ENCODE measurements at places on chromosomes 6 and 20.

- no peak for DNase-seq
These were observed 345.3 kb downstream of the CDKAL1 start for GRCh38 chr6:20879526-20879925.

DNA sequence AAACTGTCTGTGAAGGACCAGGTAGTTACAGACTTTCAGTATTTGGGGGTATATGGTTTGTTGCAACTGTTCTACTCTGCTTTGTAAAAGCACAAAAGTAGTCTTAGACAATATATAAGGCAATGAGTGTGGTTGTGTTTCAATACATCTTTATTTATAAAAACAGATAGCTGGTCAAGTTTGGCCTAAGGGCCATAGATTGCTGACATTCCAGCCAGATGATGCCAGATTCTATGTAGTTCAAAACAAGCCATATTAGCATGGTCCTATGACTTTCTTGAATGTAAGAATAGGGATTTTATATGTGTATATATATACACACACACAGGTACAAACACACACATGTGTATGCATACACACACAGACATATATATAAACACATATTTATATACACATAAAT lies 201.8 kb downstream of the GRIK2 start:
- no peak for DNase-seq

GRCh38 chr6:42243046-42243445 lies 25.4 kb upstream of the MRPS10 start:
- no peak for DNase-seq

DNA sequence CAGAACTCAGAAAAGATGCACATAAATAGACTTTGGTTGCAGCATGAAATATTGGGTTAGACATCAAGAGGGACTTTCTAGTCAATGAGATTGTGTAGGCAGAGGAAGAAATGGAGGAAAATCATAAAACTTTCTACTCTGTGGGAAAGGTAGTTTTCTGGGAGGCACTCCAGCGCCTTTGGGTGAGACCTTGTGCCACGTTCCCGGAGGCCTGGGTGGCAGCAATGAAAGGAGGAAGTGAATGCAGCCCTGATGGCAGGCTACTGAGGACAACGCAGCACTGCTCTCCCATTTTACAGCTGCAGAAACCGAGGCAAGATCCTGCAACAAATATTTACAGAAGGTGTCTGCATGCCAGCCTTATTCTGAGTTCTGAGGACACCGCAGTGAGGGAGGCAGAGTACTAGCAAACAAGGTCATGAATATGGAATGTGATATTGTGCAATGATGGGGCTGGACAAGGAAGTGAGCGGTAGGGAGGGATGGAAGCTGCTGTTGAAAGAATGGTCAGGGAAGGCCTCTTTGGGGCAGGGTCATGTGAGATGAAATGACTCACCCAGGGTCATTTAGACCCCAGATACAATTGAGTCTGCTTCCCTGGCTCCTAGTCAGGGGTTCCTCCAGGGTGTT lies 159.1 kb downstream of the TFAP2C start:
- DNase-seq: no peak

GRCh38 chr6:116631379-116631990 lies 15.2 kb downstream of the RSPH4A start:
- peak; percentile 57 for DNase-seq

- no peak for DNase-seq
These were observed 2.3 kb upstream of the TTBK1 start for GRCh38 chr6:43240950-43241349.

DNA sequence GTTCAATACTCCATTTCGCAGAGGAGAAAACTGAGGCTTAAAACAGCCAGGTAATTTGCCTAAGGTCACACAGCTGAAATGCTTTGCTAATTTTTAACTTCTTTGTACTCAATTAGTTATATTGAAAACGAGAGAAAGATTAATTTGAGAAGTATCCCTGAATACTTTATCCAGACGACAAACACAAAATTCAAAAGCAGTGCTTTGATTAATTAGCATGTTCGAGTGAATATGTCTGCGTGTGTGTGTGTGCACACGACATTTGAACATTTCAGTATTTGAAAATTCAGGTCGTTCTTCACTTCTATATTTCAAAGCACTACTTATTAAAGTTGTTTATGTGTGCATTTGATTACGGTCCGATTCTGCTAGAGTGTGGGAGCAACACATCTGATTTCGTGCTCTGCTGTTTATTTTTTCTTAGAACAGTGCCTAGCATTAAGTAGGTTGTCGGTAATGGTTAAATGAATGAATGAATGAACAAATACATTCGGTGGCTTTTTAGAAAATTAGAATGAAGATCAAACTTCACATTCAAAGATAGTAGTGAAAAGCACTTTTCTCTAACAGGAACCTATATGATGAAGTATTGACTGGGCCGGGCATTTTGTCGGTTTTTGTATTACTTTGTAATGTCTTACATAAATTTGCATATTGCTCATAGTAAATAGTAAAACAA lies 36.9 kb upstream of the SYNCRIP start:
- peak; percentile 28 for DNase-seq

DNA sequence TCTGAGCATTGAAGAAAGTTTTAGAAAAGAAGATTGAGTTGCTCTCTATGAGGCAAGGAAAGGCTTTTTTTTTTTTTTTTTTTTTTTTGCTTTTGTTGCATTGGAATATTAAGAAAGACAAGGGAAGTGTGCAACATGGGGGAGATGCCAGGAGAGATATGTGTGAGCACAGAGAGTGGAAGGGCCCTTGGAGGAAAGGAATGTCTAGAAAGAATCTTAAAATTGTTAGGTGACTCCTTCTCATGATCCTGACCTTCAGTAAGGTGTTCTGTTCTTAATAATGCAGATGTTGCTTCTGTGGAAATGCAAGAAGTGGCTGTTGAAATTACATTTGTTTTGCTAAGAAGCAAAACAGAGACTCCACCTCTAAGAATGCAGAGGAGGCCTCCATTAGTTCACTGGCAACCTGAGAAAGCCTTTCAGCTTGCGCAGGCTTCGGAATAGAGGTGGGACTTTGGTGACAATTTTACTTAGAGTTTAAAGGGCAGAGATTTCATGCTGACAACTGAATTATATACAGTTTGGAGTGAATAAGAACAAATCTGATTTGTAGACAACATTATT lies 118.0 kb upstream of the ASCC3 start:
- DNase-seq: no peak

DNA sequence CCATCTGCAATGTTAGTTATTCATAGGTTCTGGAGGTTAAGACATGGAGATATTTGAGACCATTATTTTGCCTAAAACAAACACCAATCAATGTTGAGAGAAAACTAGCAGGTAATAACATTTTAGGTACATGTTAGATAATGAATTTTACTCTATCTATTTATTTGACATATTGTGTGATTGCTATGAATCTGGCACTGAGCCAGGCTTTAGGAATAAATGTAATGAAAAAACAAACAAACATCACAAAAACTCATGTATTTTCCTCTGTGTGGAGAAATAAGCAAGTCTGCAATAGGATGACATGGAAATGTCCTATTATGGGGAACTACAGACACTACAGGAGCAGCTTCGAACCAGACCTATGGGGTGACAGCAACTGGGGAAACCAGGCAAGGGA lies 57.8 kb downstream of the OPN5 start:
- DNase-seq: no peak

GRCh38 chr6:11968241-11968806 lies 43.8 kb upstream of the HIVEP1 start:
- no peak for DNase-seq

- no peak for DNase-seq
These were observed 2.8 kb downstream of the PDE10A start for GRCh38 chr6:165659945-165660856.

GRCh38 chr6:47016261-47016660 lies 25.9 kb downstream of the ADGRF1 start:
- DNase-seq: no peak

DNA sequence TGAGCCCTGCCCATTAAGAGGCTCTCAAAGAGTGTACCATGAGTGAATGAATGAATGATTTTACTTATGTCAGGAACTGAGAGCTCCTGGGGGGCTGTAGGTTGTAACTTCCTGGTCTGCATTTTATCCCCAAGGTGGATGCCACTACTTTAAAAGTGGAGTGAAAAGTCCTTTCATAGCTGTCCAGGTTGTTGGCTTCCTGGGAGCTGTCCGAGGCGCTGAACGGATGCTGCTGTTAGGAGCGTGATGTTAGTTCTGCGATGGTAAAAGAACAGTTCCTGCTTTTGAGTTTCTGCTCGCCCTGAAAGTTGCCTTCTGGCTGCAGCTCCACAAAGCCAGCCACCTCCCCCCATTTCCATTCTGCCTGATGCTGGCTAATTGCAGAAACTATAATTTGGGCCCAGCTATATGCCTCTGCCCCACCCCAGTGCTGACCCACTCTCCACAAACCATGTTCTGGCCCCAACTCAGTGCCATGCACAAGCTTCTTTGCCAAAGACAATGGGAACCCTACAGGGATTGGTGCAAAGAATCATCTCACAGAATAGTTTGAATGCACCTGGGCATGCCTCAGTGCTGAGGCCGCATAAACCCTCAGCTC lies 330.9 kb upstream of the CDH4 start:
- DNase-seq: no peak

GRCh38 chr6:150959166-150959565 lies 93.7 kb downstream of the MTHFD1L start:
- no peak for DNase-seq

- DNase-seq: no peak
These were observed 5.1 kb downstream of the TFAP2A start for GRCh38 chr6:10409731-10410206.

- no peak for DNase-seq
These were observed 178.6 kb downstream of the PDE7B start for GRCh38 chr6:136030131-136030530.

GRCh38 chr6:91276315-91276714 lies 689.4 kb upstream of the MAP3K7 start:
- DNase-seq: peak; percentile 2

- no peak for DNase-seq
These were observed 12.9 kb downstream of the MAPK13 start for GRCh38 chr6:36142971-36143838.

- DNase-seq: no peak
These were observed 16.6 kb downstream of the TBC1D20 start for GRCh38 chr20:445514-446336.

- peak; percentile 62 for DNase-seq
These were observed 100.3 kb downstream of the TMEM242 start for GRCh38 chr6:157223021-157223430.

DNA sequence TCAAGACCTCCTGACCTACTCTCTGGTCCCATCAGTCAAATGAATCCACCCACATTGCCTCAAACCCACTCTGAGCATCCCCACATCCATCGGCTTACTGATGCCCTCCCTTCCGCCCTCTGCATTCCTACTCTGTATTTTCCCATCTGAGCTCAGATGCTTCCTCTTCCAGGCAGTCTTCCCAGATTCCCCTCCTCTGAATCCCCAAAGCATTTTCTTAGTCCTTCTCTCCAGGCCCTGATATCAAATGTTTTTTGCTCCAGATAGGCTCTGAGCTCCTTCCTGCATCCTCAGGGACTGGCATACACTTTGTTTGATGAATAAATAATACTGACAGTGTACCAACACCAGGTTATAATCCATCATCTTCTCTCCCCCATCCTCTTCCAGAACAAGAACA lies 3.9 kb downstream of the PLTP start:
- DNase-seq: no peak

DNA sequence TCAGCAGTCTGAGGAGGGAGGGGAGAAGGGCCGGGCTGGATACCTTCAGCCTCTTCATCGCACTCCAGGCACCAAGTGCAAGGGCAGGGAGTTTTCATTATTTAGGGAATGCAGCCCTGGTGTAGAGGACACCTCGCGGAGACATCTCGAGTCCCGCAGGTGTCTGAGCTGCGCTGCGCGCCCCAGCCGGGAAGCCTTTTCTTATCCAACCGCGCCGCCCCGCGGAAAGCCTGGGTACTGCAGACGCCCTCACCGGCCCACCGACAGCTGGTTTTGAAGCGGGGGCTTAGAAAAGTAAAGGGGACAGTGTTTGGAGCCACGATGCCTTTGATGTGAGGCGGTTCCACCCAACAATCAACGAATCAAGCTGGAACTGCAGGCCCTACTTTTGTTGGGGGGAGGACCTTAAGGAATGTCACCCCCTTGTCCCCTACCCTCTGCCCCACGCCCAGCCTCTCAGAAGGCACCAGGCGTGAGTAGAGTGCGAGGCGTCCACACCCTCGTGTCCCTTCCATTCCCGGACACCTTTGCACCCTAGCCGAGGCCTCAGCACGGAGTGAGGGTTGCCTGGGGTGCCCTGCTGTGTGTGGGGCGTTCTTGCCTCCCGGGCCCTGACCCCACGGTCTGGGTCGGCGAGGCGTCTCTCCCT lies 8.6 kb downstream of the NKX2-2 start:
- peak; percentile 60 for DNase-seq

GRCh38 chr6:43967719-43968091 lies 159.5 kb downstream of the MRPL14 start:
- DNase-seq: no peak

DNA sequence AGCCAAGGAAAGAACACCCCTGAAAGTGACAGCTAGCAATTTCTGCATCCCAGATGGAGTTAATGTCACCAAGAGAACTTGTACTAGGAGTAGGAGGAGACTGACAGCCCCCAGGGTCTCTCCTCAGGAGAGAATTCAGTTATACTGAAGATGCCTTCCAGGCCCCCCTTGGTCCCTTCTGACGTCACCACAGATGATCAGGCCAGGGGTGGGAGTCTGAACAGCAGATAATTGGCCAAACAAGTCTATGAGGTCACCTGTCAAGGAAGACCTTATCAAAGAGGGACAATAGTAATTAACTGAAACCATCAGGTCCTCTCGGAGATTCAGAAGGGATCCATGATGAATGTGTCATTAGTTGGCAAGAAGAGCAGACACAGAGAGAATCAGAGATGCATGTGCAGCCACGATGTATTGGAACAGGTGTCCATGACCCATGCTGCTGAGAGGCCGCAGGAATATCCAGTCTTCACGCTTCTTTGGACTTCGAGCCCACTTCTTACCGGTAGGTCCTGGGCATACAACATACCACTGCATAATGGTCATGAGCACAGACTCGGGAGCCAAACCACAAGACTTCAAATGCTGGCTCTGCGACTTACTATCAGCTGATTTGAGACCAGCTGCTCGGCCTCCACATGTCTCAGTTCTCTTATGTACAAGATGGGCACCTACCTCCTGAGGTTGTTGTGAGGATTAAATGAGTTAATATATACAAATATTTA lies 10.2 kb downstream of the TRIM10 start:
- DNase-seq: no peak

DNA sequence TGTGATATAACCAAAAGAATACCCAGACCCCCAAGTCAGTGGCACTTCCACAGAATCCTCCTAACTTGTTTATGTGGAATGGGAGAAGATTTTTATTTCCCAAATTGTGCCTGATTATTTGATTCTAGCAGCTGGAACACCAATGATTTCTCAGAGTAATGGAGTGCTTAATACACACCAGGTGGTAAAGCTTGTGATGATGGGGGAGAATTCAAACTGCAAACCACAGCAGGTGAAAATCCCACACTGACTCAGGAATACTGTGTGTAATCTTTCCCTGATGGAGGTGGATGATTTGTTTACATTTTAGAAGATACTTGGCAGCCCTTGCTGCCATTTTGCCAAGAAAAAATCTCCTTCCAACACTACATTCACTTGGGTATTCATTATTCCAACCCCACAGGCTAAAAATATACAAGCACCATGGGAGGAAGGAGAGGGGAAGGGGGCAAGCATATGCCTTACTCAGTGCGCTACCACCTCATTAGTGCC lies 212.7 kb upstream of the PLN start:
- DNase-seq: no peak
